Bronchial epithelial cell (primary cell): ENCODE measurements at places on chromosomes 2 and 18.
A peak's percentile ranks its signal among the peaks of the same experiment; 100 is the strongest.

DNA sequence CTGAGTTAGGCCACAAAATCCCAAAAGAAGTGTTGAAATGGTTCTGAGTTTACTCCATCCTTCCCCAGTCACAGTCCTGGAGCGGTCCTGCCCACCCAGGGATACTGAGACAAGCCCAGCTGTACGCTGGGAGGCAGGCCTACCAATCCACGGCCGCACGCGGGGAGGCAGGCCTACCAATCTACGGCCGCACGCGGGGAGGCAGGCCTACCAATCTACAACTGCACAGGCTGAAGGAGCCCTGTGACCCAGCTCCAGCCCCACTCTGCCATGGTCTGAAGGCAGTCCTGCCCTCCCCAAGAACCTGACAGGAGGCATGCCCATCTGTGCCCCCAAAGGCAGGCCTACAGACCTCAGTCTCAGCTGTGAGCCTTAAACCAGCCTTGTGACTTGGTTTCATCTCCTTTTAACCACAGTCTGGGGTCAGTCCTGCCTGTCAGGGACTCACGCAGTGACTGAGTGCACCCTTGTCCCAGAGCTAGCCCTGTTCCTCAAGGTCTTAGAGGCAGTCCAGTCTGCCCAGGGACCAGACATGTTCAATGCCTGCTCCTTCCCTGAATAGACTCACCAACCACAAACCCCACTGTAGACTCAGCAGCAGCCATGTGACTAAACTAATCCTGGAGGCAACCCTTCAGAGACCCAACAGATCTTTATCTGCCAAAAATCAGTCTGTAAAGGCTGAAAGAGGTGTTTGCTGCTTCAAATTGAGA, 36.8 kb downstream of the GPC1 start:
- DNase-seq = no peak

DNA sequence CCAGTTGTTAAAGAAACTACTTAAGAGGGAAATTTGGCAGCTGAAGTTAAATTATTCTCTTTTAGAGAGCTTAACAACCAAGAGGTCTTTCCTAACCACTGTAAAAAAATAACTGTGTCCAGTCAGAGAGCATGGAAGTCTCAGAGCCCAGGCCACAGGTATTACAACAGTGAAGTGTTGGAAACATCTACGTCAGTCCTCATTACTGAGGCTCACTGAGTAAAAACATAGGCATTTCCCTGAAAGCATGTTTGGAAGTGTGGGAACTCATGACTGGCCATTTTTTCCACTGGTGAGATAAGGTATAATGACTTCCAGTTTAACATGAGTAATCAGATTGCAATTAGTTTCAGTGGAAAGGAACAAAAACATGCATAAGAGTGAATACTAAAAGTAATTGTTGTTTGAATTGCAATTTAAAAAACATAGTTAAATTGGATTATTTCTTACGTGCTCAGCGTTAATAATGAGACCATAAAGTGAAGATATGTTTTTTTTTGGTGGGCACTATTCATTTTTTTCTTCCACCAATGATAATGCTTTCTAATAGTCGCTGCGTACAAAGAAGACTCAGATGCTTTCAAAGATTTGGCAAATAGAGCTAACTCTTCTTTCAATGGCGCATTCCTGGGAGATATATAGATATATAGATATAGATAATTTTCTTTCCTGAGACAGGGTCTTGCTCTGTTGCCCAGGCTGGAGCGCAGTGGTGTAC, 60.8 kb downstream of the EFEMP1 start:
- peak; percentile 100 for DNase-seq

DNA sequence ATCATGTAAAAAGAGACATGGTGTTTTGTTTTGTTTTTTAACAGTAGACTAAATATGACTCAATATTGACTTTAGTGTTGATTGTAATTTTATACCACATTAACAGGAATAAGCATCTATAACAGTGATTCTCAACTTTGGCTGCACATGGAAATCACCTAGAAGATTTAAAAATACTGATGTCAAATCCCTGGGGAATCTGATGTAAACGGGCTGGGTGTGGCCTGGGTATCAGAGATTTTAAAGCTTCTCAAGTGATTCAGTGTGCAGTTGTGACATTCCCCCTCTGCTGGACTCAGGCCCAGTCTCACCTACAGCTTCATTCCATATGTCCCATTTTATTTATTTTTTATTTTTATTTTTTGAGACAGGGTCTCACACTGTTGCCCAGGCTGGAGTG, 82.8 kb upstream of the ATP8B1 start:
- peak; percentile 74 for DNase-seq

GRCh38 chr2:68980956-68981355, 6.5 kb downstream of the GKN1 start:
- DNase-seq = no peak

DNA sequence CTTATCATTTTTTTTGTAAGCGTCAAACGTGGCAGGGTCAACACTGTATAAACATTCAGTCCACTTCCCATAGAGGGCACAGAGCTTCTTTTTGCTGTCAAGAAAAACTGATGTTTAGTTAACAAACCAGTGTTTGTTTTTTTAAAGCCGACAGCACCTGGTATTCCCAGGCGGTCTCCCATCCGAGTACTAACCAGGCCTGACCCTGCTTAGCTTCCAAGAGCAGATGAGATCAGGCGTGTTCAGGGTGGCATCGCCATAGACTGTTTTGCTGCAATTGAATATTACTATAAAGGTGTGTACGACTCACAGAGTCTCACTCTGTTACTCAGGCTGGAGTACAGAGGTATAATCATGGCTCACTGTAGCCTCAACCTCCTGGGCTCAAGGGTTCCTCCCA, 31.5 kb downstream of the CABYR start:
- no peak for DNase-seq

GRCh38 chr2:155840661-155841060, 491.9 kb downstream of the NR4A2 start:
- DNase-seq = no peak

DNA sequence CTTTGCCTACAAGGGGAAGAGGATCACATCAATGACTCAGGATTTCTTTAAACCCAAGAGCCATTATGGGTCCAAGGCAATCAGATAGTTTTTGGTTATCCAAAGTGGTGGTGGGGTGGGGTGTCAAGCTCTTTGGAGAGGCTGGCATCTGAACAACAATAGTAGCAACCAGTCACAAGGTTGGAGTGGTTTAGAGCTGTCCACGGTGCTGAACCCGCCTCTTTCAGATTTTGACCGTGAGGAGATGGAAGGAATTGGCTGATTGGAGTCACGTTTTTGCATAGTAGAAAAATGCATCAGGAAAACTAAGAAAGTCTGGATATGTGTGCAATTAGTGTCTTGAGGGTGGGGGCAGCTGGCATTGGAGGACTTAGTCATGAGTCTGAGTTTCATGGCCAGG, 159.9 kb downstream of the LOXHD1 start:
- peak; percentile 20 for DNase-seq

- no peak for DNase-seq
Observed at GRCh38 chr2:120596990-120597594, 138.6 kb upstream of the GLI2 start.

DNA sequence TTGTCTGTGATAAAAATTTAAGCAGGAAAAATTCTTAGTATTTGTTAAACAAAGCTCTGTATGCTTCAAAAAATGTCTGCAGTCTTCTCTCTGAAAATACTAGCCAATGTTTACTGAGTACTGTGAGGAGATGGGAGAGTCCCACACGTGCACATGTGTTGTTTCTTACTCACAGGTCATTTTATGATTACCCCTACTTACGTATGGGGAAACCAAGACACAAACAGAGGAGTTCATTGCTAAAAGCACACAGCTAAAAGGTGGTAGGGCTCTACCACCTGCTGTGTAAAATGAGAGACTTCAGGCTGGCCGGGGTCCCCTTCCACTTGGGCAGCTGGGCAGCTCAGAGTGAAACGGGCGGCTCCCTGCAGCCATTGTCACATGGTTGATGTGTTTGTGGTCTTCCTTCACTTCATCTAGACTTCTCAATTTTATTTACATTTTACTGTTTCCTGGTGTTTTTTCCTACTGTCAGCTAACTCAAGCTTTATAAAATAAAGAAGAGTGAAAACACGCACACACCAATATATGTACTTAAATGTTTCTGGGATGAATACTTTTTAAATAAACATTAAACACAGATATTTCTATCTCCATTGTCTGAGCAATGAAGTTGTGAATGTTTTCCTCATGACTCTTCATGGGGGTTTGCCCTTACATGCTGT, 71.2 kb downstream of the MBP start:
- peak; percentile 88 for DNase-seq

- peak; percentile 85 for DNase-seq
Observed at GRCh38 chr2:54629914-54630857, 93.3 kb upstream of the EML6 start.

GRCh38 chr2:207236156-207236935, 70.6 kb upstream of the KLF7 start:
- no peak for DNase-seq

GRCh38 chr2:144578099-144578498, 58.2 kb upstream of the ZEB2 start:
- no peak for DNase-seq

DNA sequence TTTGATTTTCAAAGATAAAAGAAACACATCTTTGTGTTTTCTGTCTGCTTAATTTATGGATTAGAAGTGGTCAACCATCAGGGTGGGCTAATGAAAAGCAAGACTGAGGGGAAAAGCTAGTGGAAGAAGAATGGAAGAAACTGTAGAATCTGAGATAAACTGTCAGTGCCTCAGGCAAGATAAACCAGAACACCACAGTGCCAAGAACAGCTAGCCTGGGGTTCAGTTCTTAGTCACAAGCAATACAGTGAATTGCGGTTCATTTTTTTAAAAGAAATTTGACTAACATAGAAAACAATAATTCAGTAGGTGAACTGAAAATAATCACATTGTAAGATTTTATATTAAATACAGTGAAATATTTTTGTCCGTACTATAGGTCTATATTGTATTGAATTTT, 22.0 kb upstream of the LNPK start:
- DNase-seq = no peak

- peak; percentile 63 for DNase-seq
Observed at GRCh38 chr18:33231474-33232317, 208.8 kb downstream of the CCDC178 start.

GRCh38 chr2:127277028-127277427, 16.9 kb downstream of the ERCC3 start:
- no peak for DNase-seq

- no peak for DNase-seq
Observed at GRCh38 chr2:71736091-71736861, 282.9 kb downstream of the DYSF start.

DNA sequence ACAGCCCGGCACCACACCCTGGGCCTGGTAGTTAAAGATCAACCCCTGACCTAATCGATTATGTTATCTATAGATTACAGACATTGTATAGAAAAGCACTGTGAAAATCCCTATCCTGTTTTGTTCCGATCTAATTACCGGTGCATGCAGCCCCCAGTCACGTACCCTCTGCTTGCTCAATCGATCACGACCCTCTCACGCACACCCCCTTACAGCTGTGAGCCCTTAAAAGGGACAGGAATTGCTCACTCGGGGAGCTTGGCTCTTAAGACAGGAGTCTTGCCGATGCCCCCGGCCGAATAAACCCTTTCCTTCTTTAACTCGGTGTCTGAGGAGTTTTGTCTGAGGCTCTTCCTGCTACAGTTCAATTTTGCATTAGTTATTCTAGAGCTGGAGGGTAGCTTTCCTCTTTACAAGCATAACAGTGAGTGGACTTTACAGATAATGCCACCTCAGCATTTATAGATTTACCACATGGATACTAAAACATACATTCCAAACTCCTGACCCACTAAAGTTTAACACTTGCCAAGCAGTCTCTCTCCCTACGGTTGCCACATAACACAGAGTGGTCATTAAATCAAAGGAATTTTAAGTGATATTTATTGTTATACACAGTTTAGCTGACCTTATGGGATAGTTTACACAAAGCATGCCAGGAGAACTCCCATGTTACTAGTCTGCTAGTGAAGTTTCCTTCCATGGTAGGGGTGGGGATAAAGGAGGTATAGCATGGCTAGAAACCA, 101.0 kb downstream of the EVA1A start:
- DNase-seq = peak; percentile 40

DNA sequence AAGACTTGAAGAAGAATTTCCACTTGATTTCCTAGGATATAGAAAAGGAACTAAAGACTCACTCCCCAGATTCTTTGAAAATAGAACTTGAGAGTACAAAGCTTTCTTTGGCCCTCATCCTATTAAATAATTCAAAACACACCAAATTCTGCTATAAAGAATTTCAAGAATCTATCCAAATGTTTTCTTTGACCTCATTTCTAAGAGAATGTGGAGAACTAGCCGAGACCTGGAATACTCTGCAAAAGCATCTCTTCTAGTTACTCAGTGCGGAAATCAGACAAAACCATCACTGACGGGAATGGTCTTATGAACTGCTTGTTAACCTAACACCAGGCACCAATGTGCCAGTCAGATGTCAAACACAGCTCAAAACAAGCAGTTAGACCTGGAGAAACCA, 44.2 kb upstream of the ARL5A start:
- DNase-seq = no peak

DNA sequence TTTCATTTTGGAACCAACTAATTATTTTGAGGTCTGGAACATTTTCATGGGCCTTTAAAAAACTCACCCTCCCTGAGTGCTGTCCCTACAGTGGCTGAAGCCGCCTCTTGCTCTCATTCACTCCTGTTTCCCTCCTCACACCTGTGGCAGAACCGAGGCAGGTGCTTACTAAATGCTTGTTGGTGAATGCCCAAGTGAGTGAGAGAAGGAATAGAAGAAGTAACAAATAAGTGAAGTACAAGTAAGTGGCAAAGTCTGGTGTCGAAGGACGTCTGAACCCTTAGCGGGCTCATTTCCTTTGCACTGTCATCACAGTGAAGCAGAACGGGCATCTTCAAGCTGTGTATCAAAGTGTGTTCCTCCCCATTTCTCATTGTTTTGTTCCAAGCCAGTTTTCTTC, 135.2 kb downstream of the RHBDD1 start:
- DNase-seq = no peak

- no peak for DNase-seq
Observed at GRCh38 chr18:54019641-54020040, 204.8 kb downstream of the MBD2 start.

GRCh38 chr2:64770781-64771334, 117.1 kb upstream of the SERTAD2 start:
- peak; percentile 89 for DNase-seq

DNA sequence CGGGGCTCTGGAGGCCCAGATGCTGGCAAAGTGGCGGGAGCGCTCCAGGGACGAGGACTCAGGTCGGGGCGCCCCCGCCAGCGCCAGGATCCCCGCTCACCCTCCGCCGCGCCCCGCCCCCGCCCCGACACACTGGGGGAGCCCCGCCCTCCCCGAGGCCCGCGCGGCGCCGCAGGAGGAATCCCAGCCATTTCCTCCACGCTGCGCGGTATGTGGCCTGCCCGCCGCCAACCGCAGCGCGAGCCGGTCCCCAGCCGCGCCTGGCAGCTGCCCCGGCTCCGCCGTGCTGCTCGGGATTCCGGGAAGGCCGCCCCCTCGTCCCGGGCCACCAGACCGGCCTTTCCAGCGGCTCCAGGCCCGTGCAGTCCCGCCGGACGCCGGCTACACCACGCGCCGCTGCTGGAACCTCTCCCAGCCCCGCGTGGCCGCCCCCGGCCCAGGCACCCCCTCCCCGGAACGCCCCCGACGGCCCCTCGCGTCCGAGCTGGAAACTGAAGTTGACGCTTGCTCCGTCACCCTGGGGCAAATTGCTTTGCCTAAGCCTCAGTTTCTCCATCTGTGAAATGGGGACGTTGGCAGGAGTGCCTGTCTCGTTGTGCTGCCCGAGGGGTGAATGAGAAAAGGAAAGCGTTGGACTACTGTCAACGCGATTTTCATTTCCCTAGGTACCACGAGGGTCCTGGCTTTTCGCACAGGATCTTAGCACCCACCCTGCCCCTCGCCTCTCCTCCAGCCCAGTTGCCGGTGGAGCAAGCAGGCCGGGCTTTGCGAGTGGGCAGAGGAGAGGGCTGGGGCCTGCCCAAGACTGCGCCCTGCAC, 53.6 kb downstream of the PKDCC start:
- no peak for DNase-seq

- no peak for DNase-seq
Observed at GRCh38 chr2:181778621-181779201, 98.4 kb upstream of the NEUROD1 start.
